ENCODE measurements at places on chromosomes 5 and 9.

DNA sequence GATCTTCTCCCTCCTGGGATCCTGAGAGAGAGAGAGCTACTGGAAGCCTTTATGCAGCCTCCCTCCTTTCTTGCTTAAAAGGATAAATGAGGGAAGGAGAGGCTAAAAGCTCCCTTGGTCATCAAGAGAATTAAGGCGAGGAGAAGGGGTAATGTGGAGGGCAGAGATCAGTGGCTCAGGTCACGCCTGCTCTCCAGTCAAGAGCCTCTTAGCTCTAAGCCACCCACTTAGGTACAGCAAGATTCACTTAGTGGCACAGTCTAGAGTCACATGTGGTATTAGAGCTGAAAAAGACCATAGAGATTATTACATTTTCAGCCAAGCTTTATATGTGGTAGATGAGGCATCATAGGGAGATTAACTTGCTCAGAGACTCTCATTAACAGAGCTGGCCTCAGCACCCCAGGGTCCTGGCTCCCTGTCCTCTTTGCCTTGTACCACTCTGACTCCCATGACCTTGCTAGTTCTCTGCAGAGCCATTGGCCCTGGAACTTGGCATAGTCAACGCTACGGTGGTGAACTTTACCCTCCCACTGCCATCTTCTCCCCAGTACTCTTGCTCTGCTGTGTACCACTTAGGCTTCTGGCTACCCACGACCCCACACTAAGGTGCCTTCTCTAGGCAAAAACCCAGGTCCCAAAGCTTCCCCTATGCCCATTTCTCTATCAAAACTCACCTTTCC lies 37.6 kb downstream of the MFAP3 start:
- no peaks in the 10 kb centered on the region for H3K36me3 ChIP-seq
- no peak overlapping the region for H3K4me3 ChIP-seq
- H3K27ac ChIP-seq = no peak overlapping the region
- H3K27me3 ChIP-seq = no peaks in the 10 kb centered on the region
- H3K4me1 ChIP-seq = peaks cover 4% of the 10 kb centered on the region
- no peak for DNase-seq

DNA sequence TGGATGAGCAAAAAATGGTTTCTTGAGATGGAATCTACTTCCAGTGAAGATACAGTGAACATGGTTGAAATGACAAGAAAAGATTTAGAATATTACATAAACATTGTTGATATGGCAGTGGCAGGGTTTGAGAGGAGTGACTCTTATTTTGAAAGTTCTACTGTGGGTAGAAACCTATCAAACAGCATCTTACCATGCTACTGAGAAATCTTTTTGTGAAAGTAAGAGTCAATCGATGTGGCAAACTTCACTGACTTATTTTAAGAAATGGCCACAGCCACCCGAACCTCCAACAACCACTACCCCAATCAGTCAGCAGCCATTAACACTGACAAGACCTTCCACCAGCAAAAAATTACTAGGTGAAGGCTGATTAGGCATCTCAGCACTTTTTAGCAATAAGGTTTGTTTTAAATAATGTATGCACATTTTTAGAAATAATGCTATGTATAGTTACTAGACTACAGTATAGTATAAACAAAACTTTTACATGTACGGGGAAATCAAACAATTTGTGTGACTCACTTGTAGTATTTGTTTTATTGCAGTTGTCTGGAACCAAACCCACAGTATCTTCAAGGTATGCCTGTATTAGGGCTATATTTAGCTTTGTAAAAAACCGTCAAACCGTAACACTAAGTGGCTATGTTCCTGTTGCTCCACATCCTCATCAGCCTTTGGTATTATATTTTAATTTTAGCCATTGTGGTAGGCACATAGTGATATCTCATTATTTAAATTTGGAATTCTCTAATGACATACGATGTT lies 30.6 kb upstream of the ADAMTS6 start:
- H3K27me3 ChIP-seq = no peaks in the 10 kb centered on the region
- DNase-seq = no peak
- H3K27ac ChIP-seq = no peak overlapping the region
- H3K4me3 ChIP-seq = no peak overlapping the region

DNA sequence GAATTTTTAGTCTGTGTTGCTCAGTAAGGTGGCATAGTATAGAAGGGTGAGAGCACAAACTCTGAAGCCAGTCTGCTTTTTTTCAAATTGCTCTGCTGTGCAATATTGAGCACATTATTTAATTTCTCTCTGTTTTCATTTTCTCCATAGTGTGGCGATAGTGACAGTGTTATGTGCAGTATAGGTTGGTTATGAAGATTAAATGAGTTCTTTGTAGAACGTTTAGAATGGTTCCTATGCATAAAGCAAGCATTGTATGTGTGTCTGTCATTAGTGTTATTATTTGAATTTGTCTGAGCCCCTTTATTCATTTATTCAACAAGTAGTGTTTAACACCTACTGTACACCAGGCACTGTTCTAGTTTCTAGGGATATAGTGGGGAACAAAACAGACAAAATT lies 9.2 kb downstream of the PRR16 start:
- H3K27me3 ChIP-seq = no peaks in the 10 kb centered on the region
- no peak overlapping the region for H3K4me3 ChIP-seq
- no peaks in the 10 kb centered on the region for H3K36me3 ChIP-seq
- DNase-seq = no peak

DNA sequence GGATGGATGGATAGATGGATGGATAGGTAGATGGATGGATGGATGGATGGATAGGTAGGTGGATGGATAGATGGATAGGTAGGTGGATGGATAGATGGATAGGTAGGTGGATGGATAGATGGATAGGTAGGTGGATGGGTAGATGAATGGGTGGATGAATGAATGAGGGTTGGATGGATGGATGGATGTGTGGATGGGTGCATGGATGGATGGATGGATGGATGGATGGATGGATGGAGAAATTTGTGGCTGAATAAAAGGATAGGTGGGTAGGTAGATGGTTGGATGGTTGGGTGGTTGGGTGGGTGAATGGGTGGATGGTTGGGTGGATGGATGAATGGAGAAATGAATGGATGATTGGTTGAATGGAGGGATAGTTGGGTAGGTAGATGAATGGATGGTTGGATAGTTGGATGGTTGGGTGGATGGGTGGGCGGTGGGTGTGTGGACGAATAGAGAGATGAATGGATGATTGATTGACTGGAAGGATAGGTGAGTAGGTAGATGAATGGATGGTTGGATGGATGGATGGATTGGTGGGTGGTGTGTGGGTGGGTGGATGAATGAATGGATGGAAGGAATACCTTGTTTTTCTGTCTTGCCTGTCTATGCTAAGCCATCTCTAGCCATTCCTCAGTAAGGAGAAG lies 71.0 kb upstream of the ASS1 start:
- H3K4me3 ChIP-seq = no peak overlapping the region
- no peak for DNase-seq
- H3K4me1 ChIP-seq = no peaks in the 10 kb centered on the region
- H3K27me3 ChIP-seq = peaks cover 30% of the 10 kb centered on the region
- no peaks in the 10 kb centered on the region for H3K36me3 ChIP-seq

- DNase-seq = no peak
- H3K27ac ChIP-seq = no peak overlapping the region
- no peaks in the 10 kb centered on the region for H3K36me3 ChIP-seq
- H3K27me3 ChIP-seq = peaks cover 16% of the 10 kb centered on the region
- H3K4me1 ChIP-seq = no peaks in the 10 kb centered on the region
Measured at GRCh38 chr9:91500509-91501014, 76.9 kb upstream of the NFIL3 start.
